OCI-LY7 (cell line): ENCODE measurements at places on chromosomes 6 and 20.

GRCh38 chr6:73180076-73180738, 45.1 kb downstream of the KHDC1L start:
- no peak for DNase-seq

DNA sequence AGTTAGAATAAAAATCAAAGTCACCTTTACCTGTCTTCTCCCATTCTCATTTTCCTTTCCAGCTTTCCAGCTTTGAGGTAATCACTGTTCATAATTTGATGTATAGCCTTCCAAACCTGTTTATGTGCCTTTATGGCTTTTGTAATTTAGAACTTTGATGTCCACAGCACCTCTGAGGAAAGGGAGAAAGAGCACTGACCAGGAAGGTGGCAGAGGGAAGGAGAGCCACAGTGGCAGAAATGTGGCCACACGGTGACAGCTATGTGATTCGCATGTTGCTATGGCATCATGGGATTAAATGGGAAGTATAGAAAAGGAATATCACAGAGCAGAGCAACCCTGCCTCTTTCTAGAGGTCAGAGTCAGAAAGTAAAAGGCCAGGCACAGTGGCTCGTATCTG, 51.7 kb upstream of the PLCG1 start:
- no peak for DNase-seq

DNA sequence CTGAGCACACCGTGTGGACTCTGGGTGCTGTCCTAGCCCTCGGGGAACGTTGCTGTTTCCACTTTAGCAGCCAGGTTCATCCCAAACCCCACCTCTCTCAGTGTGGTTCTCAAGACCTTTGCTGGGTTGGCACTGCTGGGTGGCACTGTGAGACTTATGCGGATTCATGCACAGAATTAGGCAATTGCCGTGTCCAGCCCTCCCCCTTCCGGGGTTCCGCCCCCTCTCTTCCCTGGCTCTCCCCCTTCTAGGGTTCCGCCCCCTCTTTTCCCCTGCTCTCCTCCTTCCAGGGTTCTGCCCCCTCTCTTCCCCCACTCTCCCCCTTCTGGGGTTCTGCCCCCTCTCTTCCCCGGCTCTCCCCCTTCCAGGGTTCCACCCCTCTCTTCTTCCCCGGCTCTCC, 39.8 kb upstream of the SLCO4A1 start:
- no peak for DNase-seq

DNA sequence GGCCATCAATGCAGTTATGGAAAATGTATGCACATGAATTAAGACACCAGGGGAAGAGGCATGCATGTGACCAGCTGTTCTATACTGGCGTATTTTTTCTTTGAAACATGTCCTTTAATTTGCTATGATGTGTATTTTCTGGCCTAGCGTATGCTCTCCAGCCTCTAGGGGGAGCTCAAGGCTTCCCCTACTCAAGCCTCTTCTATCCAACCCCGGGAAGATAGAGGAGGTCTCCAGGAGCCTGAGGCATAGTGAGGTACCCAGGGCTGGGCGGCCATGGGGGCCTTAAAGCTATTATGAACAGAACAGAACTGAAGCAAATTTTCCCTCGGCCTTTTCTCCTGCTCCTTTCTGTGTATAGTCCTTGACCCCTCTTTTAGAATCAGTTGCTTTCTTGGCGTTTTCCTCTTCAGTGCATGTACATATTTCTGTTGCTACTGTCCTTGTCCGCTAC, 528.9 kb downstream of the MAFB start:
- peak; percentile 58 for DNase-seq

- peak; percentile 53 for DNase-seq
Measured at GRCh38 chr6:127737009-127737486, 160.1 kb downstream of the C6orf58 start.

GRCh38 chr20:41054847-41055230, 26.2 kb downstream of the TOP1 start:
- DNase-seq, result no peak

- DNase-seq, result no peak
Measured at GRCh38 chr6:77666340-77666739, 13.5 kb downstream of the MEI4 start.

- DNase-seq, result no peak
Measured at GRCh38 chr6:160349020-160349441, 853 bp downstream of the SLC22A3 start.

DNA sequence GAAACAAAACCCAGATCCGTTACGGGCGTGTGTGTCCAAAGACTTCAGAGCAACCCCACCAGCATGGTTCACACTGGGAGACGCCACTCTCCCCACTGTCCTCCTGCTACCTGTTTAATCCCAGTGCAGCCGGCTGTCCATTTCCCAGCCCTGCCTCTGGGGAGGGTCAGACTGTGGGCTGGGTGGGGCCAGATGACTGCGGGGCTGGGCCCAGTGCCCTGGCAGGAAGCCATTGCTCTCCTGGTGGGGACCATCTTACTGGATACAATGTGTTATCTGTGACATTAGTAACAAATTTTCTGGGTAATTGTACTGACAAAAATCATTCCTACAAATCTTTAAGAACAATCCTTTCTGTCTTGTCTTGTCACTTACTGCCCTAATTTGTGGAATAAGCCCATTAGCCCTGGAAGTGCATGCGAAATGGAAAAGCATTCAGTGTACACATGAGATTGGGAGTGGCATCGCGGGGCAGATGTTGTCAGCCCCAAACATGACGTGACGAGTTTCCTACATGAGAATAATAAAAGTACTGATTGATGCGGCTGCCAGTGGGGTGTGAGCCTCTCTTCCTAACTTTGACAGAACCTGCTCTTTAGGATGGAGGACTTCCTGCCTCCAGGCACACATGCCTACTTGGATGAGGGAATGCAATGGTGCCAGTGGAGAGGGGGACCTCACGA, 37.9 kb upstream of the PCMTD2 start:
- DNase-seq, result no peak

GRCh38 chr6:53530346-53530745, 14.6 kb downstream of the GCLC start:
- no peak for DNase-seq

- peak; percentile 57 for DNase-seq
Measured at GRCh38 chr6:87483929-87484328, 11.2 kb downstream of the SLC35A1 start.

- no peak for DNase-seq
Measured at GRCh38 chr6:32046450-32047083, 8.4 kb downstream of the CYP21A2 start.

GRCh38 chr20:1075616-1076015, 42.8 kb upstream of the PSMF1 start:
- no peak for DNase-seq

DNA sequence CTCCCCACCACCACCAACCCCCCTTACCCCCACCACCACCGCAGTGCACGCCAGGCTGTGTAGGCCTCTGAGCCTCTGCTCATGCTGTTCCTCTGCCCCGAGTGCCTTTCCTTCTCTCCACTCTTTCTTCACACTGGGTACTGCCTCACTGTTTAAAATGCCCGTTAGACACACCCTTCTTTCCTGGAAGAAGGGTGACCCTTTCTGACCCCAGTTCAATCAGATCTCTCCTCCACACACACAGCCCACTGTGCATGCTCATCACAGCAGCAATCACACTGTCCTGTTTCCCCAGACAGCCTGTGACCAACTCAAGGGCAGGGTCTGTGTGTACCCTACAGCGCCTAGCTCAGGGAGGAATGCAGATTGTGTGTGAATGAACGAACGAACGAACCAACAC, 10.0 kb downstream of the TMEM74B start:
- DNase-seq, result no peak

DNA sequence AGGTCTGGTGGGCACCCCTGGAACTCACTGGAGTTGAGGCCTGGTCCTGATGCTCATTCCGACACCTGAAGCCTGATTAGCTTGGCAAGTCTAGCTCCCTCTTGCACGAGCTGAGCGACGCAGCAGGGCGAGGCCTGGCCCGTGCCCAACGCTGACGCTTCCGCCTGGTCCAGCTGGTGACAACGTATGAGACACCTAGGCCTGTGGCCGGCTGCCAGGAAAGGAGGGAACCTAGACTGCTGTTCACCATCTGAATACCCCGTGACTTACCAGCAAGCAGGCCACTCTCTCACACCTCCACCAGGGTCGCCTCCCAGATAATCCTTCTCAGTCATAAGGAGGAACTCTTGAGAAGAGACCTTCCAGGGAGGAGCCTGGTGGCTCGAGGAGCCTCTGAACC, 24.5 kb downstream of the YTHDF1 start:
- no peak for DNase-seq

GRCh38 chr6:110575925-110576463, 99.6 kb upstream of the SLC22A16 start:
- no peak for DNase-seq

GRCh38 chr6:169557887-169558286, 143.9 kb downstream of the WDR27 start:
- no peak for DNase-seq

GRCh38 chr6:7691675-7692452, 34.0 kb upstream of the BMP6 start:
- no peak for DNase-seq

- no peak for DNase-seq
Measured at GRCh38 chr6:152148412-152148811, 340.9 kb downstream of the ESR1 start.

DNA sequence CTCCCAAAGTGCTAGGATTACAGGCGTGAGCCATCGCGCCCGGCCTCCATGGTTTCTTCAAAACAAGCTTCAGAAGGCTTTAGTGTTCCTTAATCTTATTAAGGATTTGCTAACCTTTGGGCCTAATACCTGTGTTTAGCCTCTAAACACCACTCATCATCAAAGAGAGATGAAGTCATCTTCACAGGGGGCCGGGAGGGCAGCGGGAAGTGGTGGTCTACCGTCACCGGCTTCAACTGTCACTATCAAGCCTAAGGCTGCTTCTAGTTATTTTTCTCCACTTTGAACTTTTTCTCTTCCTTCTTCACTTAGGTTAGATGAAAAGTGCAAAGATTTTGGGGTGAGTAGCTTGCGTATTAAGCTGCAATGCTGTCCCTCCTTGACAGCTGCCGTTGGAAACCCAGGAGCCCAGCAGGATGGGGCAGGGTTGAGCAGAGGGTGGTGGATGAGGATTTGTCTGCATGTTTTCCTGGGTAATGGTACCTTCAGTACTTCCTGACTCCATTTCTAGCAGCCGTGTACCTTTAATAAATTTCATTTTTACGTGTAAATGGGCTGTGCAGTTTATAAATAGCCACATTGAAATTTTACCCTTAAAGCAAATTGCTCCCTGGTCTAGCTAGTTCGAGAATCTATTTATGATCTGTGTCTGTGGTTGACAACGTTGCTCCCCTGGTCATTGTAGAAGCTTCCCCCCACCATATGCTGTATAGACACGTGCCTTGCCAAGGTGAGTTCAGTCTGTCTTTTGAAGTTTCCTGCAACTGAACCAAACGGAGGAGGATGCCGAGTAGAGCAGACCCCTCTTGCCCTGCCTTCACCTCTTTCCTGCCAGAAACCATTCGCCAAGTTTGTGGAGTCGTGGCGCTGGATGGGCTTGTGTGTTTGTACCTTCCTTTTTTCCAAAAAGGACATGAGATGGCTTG, 64.8 kb downstream of the SYNJ2 start:
- no peak for DNase-seq

DNA sequence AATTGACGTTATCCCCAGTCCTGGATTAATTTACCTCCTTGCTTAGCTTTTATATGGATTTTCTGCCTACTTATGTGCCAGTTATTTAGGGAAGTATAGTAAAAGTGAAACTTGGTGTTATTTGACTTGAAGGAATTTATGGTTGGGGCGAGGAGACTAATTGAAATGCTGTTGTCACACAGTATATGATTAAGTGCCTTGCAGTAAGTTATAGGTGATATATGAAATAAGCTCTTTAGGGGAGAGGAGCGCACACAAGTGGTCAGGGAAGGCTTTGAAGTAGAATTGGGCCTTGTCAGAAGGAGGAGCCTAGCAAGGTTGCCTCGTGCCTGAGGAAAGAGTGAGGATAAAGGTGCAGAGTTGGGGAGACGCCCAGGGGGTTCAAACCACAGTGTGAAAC, 20.5 kb downstream of the NCOA7 start:
- DNase-seq, result no peak

GRCh38 chr6:41756354-41756753, 9.2 kb upstream of the PGC start:
- no peak for DNase-seq

- DNase-seq, result no peak
Measured at GRCh38 chr6:113449051-113449450, 408.1 kb upstream of the MARCKS start.

- DNase-seq, result no peak
Measured at GRCh38 chr6:66291905-66292304, 584.9 kb upstream of the EYS start.

DNA sequence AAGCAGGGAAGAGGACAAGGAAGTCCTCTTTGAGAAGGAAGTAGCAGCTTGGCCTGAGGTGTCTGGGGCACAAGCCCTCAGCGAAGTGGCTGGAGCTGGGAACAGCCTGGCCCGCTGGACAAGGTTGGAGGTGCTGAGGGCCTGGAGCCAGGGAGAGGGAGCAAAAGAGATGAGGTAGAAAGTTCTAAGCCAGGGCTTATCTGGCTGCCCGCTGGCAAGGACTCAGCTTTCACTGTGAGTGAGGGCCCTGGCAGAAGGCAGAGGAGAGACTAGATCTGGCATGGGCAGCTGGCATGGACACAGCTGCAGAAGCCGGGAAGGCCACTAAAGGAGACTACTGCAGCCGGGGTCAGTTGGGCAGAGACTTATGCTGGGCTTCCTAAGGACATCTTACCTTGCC, 21.8 kb upstream of the PCMTD2 start:
- no peak for DNase-seq

DNA sequence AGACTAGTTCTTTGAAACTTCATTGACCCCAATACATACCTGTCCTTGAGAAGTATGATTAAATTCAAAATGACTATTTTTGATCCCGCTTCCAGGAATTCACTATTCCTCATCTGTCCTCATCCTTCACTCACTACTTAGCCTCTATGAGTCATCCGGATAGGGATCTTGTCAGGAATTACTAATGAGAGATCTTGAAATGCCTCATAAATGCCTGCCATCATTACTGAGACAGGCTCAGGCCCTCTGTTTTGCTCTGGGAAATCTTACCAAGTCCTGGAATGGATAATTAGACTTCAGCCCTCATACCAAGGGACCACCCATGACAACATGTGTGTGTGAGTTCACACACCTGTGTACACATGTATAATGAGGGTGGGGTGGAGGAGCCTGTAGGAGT, 2.8 kb upstream of the CYP24A1 start:
- DNase-seq, result no peak

DNA sequence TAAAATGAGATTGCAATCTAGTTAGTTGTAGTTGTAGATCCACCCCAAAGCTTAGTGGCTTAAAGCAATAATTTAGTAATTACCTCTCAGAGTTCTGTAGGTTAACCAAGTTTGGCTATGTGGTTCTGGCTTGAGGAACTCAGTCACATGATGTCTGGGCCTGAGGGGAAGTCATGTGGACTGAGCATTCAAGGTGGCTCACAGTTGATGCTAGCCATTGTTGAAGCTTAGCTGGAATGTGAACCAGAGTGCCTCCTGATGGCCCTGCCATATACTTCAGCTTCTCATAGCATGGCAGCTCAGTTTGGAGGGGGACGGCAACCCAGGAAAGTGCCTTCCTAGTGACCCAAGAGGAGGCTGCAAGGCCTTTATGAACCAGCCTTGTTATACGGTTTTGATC, 263.2 kb upstream of the RNF217 start:
- DNase-seq, result peak; percentile 8

- DNase-seq, result no peak
Measured at GRCh38 chr20:34037767-34038166, 44.1 kb downstream of the RALY start.
